ENCODE measurements at places on chromosomes 6 and 20.

- DNase-seq = no peak
Measured at GRCh38 chr6:70380252-70380651, 33.1 kb upstream of the FAM135A start.

GRCh38 chr6:121619013-121619412 lies 183.6 kb downstream of the GJA1 start:
- DNase-seq = no peak

DNA sequence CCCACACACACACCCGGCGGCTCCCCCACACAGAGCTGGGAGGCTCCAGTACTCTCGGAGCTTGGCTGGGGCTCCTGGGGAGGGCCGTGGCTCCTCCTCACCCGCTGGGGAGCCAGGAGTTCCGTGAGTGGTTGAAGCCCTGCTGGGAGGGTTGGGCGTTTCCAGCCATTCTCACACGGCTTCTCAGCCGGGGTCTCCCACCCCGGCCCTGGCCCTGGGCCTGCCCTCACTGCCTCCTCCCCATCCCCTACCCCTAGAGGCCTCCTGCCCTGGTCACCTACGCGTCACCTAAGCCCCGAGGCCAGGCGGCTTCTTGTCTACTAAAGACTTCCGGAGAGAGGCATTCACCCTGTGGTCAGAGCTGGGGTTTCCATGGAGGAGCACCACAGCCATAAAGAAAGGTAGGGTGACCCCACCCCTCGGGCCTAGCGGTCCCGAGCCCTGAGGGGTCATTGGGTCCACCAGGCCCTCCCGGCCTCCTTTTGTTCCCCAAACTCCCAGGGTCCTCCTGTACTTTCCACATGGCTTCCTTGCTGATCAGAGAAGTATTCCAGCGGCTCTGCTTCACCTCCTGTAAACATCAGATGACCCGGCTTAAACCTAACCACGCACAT lies 99.3 kb downstream of the TTLL2 start:
- DNase-seq = no peak

- no peak for DNase-seq
Measured at GRCh38 chr6:34276881-34277762, 28.3 kb upstream of the SMIM29 start.

DNA sequence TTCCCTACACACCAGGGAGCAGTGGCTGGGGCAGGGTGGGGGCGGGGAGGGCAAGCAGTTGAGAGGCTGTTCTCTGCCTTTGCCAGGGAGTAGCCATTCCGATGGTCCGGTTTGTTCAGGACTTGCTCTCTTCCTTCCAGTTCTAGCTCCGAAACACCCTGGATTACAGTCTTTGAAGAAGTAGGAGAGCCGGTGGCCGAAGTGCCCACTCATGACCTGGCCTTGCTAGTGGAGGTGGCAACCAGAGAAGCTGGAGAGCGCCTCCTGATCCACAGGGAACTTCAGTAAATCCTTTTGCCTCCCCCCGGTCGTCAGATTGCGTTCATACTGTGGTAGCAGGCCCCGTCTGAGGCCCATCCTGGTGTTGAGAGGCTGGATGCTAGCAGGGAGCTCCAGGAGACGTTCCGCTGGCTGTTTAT lies 92.8 kb downstream of the ARID1B start:
- DNase-seq = no peak

DNA sequence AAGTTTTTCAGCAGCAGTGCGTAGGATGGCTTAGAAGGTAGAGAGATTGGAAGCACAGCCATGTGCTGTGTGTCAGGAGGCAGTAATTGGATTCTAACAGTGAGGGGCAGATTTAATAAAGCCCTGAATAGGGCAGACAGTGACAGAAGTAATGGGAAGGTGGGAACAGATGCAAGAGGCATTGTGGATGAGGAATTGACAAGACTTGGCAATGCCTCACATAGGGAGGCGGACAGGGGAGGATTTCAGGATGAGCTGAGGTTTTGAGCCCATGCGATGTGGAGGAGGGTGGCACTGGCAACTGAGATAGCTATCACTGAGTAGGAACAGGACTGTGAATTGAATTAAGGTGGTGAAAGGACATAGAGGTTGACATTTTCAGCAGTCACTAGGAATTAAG lies 262.2 kb upstream of the FLRT3 start:
- no peak for DNase-seq

GRCh38 chr20:57164872-57165271 lies 101.6 kb downstream of the BMP7 start:
- DNase-seq = no peak

DNA sequence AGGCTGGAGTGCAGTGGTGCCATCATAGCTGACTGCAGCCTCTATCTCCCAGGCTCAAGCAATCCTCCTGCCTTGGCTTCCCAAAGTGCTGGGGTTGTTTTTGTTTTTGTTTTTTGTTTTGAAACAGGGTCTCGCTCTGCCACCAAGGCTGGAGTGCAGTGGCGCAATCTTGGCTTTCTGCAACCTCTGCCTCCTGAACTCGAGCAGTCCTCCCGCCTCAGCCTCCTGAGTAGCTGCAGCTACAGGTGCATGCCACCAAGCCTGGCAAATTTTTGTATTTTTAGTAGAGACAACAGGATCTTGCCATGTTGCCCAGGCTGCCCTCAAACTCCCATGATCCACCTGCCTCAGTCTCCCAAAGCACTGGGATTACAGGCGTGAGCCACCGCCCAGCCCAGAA lies 4.2 kb downstream of the C6orf132 start:
- no peak for DNase-seq

GRCh38 chr6:8940356-8940755 lies 505.0 kb upstream of the SLC35B3 start:
- DNase-seq = no peak

GRCh38 chr6:27669624-27670301 lies 196.9 kb upstream of the ZNF184 start:
- no peak for DNase-seq

DNA sequence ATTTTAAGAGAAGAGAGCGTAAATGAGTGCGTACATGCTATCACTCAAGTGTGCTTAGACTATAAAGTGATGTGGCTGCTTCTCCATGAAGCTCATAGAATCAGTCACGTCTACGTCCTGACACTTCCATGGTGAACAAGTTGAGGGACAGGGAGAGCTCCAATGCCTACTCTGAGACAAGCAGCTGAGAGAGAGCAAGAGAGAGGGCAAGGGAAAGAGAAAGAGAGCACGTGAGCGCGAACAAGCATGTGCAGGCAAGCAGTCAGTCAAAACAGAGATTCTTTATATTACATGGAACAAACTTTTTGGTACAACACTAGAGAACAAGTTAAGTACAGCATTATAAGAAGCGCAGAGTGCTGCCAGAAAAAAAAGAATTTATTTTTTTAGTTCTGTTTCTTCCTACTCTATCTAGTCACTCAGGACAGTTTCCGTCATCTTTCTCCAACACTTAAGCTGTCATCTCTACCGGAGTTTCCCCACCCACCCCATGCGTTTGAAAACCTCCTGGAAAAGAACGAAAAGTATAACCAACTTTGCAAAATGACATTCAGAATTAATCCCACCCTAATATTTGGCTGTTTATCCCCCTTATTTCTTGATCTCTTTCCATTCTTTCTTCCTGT lies 61.8 kb downstream of the EPB41L2 start:
- DNase-seq = no peak

DNA sequence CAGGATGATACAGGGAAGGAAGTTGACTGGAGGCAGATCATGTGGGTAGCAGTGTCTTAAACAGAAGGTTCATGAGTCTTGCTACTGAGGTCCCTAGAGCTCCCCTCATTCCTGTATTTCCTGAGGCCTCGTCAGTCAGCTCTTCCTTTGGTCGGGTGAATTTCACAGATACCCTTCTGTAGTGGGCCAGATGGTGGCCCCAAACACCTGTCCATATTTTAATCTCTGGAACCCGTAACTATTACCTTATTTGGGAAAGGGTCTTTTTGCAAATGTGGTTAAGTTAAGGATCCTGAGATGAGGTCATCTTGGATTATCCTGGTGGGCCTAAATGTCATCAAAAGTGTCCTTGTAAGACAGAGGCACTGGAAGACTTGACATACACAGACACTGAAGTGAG lies 9.6 kb downstream of the KCNS1 start:
- no peak for DNase-seq

- DNase-seq = no peak
Measured at GRCh38 chr20:19122395-19122794, 90.0 kb upstream of the SLC24A3 start.

DNA sequence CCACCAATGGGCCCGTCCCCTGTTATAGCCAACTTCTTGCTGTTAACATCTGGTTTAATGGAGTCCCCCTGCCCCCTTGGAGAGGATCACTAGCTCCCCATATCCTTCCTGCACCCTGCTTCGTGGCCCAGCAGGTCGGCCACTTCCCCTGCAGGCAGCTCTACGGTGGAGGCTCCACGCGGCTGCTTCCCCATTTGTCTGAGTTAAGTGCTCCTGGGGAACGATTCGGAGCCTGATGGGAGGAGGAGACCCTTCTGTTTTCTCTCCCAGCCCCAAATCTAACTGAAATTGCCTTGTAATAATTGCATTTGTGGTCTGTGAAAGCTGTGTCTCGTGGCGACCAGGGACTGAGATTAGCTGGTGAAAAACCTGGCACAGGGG lies 74.6 kb downstream of the SULF2 start:
- DNase-seq = no peak

DNA sequence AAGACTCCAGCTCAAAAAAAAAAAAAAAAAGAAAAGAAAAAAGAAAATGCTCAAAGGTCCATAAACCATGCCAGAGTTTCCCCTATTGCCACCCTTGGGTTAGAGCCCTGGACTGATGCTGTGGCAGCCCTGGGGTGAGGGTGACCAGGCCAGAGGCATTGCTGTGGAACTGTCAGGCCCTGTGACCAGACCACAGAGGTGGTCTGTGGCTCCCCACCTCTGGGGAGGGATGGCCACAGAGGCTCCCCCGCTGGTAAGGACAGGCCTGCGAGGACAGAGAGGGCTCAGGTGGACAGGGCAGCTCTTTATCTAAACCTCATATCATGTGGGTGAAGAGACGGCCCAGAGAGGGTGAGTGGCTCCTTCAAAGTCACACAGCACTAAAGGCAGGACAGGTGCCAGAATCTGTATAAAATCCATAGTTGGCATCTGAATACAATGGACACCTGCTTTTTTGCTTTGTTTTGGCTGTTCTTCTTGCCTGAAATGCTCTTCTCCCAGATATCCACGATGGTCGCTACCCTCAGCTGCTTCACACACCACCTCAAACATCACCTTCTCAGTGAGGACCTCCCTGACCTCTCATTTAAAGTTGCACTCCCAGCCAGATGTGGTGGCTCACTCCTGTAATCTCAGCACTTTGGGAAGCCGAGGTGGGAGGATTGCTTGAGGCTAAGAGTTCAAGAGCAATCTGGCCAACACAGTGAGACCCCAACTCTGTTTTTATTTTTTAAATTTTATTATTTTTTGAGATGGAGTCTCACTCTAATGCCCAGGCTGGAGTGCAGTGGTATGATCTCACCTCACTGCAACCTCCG lies 22.5 kb upstream of the SPDEF start:
- no peak for DNase-seq

All from activated CD4-positive, alpha-beta T cell treated with anti-CD3 and anti-CD28 coated beads for 36 hours (primary cell).